IPS-NIHi11 (cell line): ENCODE measurements at places on chromosomes 6 and 20.

DNA sequence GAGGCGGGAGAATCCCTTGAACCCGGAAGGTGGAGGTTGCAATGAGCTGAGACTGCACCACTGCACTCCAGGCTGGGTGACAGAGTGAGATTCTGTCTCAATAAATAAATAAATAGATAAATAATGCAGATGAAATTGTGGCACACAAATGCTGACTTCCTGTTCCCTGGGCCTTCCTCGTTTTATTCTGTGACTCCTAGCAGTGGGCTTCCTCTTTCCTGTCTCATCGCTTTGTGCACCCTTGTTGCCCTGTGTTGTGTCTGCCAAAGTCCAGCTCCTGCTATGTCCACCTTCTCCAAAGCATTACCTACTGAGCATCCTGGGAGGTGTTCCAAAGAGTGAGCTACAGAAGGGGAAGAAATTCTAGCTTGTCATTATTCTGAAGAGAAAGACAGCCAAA, 100.2 kb upstream of the TIAM2 start:
- no peak for DNase-seq

- DNase-seq = no peak
Measured at GRCh38 chr6:674956-675355, 18.0 kb downstream of the EXOC2 start.

DNA sequence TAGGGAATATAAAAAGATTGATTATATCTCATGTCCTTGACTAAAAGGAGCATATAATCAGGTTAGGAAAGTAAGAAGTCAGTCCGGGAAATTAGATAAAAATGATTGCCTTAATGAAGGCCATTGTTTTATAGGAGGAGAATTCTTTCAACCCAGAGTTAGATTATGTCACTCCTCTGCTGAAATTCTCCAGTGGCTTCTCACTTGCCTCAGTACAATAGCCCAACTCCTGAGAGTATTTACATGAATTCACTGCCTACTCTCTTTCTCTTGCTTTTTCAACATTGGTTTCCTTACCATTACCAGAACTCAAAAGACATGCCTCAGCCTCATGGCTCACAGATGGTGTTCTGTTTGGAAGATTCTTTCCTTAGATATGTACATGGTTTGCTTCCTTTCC, 114.9 kb downstream of the EPHA7 start:
- DNase-seq = no peak

- no peak for DNase-seq
Measured at GRCh38 chr20:18533491-18533890, 25.8 kb downstream of the SEC23B start.

- DNase-seq = peak; percentile 78
Measured at GRCh38 chr6:75368151-75368779, 83.7 kb upstream of the TMEM30A start.

DNA sequence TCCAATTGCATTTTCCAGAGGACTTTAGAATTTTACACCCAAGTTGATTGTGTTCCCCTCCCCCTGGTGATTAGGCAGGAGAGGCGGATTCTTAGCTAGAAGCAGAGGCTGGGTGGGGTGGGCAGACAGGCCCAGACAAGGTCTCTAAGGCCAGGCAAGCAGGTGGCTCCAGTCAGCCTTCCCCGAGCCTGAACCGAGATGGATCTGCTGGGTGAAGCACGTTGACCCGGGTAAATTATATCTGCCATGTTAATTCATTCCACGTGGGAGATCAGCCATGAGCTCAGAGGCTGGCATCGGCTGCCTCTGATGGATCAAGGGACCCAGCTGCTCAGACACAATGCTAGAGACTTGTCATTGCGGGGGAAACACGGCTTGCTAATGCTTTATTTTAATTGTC, 159.5 kb upstream of the MAFB start:
- DNase-seq = no peak

DNA sequence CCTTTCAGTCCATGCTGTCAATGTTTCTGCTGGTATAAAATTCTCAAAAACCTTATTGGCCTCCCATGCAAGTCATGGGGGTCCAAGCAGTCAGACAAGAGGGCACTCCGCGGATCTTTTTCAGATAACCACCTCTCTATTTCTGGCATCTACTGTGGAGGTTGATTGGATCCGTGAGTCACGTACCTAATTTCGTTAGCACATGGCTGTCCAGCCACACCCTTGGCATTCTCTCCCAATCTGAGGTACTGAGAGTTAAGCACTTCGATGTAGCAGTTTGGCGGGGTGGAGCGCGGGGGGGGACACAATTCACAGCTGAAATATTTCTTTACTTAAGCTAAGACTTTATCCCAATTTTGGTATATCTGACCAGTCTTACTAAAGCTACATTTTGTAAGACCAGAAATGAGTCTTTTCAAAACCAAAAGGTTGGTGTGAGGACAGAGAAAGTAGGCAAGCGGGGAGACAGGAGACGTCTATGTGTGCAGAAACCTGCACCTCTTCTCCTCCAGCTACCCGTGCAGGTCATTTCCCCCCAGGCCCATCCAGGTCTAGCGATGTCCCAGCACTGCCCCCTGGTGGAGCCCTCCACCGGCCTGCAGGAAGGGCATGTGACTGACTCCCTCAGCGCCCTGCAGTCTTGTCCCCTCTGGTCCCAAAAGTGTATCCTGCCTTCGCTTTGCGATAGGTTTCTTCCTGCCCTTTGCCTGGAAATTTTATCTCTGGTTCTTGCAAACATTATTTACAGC, 113.1 kb downstream of the ADAT2 start:
- peak; percentile 66 for DNase-seq

GRCh38 chr6:5713519-5713918, 293.2 kb downstream of the NRN1 start:
- DNase-seq = peak; percentile 49

GRCh38 chr6:10407674-10408054, 7.2 kb downstream of the TFAP2A start:
- no peak for DNase-seq

DNA sequence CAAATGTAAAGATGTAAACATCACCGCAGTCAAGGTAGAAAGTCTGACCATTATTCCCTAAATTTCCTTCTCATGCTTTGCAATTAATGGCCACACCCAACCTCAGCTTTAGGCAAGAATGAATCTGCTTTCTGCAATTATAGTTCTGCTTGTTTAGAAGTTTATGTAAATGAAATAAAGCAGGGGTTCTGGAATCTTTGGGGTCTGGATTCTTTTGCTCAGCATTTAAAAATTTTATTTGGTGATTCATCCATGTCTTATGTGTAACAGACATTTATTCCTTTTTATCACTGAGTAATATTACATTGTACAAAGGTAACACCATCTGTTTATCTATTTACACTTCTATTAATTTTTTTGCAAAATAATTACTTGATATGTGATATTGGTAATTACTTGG, 613.6 kb downstream of the UTRN start:
- no peak for DNase-seq

DNA sequence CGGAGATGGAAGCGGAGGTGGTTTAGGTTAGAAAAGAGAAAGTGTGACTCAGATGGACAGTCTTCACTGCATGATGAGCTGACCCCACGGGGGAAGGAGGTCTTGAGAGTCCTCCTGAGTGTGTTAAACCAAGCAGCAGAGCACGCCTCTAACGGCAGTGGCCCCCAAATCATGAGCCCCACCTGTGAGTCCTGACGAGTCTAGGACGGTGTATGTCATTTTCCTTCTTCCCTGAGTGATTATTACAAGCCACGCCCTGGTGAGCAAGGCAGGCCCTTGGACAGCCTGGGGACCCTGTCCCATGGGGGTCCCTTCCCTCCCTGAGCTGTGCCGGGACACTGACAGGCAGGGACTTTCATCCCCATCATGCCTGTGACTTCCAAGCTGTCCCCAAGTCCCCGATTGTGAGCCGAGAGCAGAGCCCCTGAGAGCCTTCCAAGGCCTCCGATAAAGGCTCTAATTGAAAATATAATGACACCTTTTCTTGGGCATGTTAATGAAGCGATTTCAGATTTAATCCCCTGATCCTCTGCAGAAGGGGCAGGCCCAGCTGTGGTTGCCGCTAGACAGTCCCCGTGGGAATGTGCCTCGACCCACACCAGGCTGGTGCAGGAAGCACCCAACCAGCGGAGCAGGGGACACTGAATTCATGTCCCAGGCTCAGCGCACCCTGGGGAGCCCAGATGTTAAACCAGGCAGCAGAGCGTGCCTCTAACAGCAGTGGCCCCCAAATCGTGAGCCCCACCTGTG, 320.1 kb downstream of the TAF4 start:
- no peak for DNase-seq

DNA sequence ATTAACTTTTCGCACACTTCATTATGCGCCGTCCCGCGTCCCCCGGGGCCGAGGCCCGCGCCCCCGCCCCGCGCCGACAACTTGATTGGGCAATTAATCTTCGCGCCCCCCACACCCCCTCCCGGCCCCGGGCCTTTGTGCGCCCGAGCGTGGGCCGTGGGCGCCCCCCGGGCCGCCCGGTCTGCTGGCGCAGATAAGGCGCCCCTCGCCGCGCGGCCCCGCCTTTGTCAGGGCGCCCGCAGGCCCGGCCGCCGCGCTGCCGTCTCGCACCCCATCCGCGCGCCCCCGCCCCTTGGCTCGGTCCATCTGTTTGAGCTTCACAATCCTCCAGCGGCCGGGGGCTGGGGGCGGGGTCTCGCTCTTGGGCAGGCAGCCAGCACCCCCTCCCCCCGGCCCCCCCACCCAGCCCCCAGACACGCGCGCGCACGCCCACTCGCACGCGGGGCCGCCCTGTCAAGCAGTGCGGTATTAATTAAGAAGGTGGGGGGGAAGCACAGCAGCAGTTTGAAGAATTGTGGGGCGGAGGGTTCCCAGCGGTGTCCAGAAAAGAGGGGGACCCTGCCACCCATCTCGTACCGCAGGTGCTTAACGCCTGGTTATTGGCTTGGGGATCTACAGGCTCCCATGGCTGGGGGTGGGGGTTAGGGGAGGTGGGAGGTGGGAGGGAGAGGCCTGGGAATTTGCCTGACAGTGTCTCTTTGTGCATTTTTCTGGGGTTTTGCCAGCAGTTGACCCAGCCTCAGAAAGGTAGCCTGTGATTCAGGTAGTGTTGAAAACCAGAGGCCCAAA, 34.6 kb upstream of the SCRT2 start:
- DNase-seq = peak; percentile 77

DNA sequence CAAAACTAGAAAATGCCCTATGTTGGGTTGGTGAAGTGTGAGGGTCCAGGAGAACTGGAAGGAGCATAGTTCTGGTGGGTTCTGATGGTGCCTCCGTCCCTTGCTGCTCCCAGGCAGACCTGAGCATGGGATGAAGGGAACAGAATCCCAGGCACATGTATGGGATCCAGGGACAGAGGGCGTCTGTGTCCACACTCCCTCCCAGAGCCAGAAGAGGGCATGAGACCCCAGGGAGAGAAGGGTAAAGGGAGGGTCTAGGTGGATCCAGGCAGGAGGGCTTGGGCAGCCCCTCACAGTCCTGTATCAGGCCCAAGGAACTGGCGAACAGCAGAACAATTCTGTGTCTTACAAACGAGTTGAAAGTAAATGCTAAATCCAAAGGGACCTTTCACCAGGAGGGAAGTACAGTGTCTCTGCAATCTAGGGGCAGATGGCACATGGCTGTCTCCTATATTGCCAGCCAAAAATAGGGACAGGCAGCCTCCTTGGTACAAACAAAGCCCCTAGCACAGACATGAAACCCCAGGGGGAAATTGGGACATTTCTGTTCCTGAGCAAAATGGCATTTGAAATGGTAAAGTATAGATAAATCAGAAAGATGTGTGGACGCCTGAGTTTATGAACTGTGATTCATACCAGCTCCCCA, 2.5 kb upstream of the BPIFA1 start:
- peak; percentile 70 for DNase-seq

- DNase-seq = peak; percentile 75
Measured at GRCh38 chr20:49508435-49509199, 26.1 kb upstream of the KCNB1 start.

DNA sequence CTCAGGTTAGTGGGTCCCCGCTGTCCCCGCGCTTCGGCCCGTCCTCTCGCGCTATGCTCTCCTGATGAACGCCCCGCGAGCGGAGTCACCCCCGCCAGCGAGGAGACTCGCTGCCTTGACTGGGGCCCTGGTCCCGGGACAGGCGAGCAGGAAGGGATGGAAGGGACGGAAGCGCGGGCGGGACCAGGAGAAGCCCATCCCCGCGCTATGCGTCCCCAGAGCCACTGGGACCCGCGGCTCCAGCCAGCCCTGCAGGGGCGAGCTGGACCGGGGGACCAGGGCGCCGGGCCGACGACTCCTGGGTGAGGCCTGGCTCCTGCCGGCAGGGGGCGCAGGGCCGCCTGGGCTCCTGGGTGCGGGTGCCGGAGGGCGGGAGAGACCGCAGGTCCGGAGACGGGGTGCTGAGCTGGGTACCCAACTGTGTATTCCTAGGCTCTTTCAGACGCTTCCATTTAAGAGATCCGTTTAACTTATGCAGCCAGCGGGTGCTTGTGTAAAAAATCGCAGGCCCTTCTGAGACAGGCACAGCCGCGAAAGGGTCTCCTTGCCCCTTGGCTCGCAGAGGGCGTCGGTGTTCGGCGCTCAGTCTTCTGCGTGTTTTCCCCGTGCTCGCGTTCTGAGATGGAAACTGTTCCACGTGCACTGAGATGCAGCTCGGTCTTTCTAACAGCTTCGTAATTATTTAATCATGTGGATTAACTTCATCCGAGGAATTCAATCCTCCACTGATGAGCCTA, 580 bp upstream of the SYCP2 start:
- DNase-seq = peak; percentile 87

GRCh38 chr6:2792330-2793110, 27.3 kb downstream of the WRNIP1 start:
- no peak for DNase-seq

GRCh38 chr20:40317156-40317790, 371.8 kb downstream of the MAFB start:
- no peak for DNase-seq

GRCh38 chr20:62976886-62977285, 24.4 kb downstream of the SLC17A9 start:
- DNase-seq = no peak

DNA sequence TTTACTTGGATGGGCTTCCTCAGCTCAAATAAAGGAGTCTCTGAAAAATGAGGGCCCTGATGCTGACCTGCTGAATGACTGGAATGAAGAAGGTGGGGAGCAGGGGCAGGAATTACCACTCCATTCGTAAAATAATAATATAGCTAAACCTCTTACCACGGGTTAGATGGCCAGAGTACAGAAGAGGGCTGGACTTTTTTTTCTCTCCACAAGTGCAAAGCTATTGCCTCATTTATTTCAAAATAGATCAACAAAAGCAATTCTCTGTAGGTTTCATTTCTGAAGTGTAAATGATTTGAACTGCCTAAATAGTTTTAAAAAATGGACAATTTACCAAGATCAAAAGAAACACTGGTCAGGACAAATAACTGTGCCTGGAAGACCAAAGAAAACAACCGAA, 256.7 kb downstream of the KIF16B start:
- DNase-seq = no peak

GRCh38 chr6:157036245-157036711, 259.1 kb downstream of the ARID1B start:
- peak; percentile 35 for DNase-seq

- peak; percentile 29 for DNase-seq
Measured at GRCh38 chr6:116779573-116780164, 14.2 kb upstream of the FAM162B start.

DNA sequence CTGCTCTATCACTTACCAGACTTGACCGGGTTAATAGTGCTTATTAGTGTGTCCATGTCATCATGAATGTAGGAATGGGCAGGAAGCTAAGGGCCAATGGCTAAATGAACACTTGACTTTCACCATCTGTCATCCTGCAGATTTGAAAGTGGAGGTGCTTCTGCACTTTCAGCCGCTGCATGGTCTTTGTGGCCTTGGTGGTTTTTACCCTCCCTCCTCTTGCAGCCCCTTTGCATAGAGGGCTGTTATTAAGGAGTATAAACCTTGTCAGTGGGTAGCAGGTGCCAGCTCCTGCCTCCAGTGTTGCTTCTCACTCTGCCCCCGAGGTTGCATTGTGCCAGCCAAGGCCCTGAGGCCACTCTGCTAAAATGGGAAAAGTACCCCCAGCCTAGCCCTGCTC, 122.2 kb upstream of the TNFAIP3 start:
- DNase-seq = no peak

GRCh38 chr6:48186746-48187145, 75.7 kb upstream of the PTCHD4 start:
- DNase-seq = peak; percentile 21
